Anterior cingulate cortex (tissue), 58 donors: ENCODE measurements at places on chromosomes 1 and 21.
A peak's percentile ranks its signal among the peaks of the same experiment; 100 is the strongest.

DNA sequence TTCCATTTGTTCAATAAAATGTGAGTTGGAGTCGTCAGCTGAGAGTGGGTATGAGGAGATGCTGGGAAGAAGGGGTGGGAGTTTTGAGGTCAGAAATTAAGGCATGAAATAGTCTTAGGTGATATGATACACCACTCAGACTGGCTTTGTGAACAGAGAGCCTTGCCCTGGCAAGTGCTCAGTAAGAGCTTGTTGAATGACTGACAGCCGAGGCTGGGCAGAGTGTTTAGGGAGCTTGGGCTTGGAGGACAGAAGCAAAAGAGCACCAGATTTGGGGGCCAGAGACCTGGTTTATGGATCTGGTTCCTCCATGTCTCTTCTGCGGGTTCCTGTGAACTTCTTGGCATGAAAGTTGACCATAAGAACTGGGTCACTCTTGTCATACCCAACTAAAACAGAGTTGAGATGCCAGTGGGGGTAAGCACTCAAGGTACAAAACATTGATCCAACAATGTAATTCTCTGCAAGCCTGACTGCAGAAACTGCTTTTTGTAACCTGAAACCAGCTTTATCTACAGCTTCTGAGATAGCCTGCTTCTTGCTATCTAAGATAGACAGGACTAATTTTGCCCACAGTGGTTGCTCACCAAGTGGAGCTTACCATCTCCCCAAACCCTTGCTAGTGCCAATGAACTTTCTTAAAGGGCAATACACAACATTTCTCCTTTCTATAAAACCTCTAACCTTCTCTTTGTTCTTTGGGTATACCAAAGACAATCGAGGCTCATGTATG, 126.4 kb downstream of the TENT5C start:
- no peak for DNase-seq

- DNase-seq: no peak
Measured at GRCh38 chr1:23798662-23799142, 1.9 kb downstream of the GALE start.

GRCh38 chr21:29613021-29613420, 314.3 kb downstream of the BACH1 start:
- DNase-seq: no peak

DNA sequence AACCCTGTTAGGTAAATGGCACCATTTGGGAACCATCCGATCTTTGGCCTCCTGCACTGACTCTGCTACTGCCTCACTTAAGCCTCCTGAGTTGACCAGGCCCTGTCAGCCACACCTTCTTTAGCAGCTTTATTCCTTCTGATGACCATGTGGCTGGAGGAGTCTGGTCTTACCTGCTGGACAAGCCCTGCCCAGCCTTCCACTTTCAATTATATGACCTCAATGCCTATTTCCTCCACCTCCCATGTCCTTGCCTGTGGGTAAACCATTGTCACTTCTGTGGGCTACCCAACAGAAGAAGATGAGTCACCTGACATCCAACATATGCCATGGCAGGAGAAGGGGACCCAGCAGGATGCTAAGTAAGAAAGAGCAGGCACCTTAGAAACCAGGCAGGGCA, 393.8 kb downstream of the NTNG1 start:
- no peak for DNase-seq

DNA sequence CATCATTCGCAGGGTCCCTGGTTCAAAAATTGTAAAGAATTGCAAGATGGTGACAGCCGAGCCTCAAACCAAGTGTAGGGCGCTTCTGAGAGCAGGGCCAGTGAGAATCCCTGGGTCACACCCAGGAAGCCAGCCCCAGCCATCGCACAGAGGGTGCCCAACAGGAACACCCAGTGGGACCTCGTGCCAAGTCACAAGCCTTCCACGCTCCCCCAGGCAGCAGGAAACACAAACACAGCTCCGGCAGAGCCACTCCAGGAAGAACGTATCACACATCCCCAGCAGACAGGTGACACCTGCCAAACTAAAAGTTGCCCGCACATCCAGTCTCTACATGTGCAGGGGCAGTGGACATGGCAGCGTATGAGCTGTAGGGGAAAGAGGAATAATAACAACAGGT, 20.2 kb downstream of the DHRS3 start:
- no peak for DNase-seq

DNA sequence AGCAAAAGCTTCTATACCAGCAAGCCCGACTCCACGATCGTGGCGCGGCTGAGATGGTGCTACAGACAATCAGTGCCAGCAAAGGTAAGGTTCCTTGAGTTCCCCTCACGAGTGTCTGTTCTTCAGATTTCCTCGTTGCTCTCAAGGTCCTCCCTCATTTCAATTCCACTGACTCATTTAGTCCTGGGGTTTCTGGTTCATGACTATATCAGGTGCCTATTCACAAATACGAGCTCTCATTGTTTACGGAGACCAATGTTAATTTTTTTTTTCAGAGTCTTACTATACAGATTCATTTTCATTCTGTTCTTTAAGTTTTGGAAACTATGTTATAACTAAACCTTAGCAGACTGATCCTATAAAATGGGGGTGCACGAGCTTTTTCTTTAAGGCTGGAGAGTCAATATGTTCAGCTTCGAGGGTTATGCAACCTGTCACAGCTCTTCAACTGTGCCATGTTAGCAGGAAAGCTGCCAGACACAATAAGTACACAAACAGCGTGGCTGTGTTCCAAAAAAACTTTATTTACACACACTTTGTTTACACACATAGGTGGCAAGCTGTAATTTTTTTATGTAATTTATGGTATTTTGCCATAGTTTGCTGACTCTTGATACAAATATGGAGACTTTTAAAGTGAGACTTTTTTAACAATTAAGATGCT, 134.3 kb downstream of the ZP4 start:
- no peak for DNase-seq

- peak; percentile 65 for DNase-seq
Measured at GRCh38 chr1:27575840-27576331, 28.1 kb downstream of the AHDC1 start.

DNA sequence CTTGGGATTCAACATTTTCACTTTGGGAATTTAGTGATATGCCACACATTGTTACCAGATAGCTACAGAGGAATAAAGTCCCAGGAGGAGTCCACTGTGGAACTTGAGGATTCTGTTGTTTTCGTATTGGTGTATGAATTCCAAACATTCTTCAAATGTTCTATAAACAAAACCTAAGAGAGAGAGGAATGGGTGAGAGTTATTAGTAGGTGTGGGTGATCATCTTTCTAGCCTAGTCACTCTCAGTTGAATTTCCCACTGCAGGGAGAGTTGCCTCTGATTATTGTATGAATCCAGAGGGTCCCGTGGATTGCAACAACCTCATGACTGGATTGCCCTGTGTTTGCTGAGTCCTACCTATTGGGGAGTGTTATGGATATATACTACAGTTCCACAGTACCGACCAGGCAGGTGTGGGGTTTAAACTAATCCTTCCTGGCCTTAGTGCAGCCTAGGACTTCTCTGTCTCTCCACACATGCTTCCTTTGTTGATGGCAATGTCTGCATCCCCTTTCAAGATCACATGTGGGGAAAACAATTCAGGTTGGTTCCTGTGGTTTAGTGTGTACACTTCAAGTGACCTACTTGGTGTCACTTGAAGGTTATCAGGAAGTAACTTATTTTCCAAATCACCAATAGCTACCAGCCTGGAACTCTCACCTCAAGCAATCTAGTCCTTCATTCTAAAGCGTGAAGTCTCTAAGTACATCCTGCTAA, 91.8 kb downstream of the ADCY10 start:
- DNase-seq: no peak

- no peak for DNase-seq
Measured at GRCh38 chr1:158286941-158287346, 2.8 kb upstream of the CD1C start.

- no peak for DNase-seq
Measured at GRCh38 chr1:208100906-208101305, 143.3 kb downstream of the PLXNA2 start.

- no peak for DNase-seq
Measured at GRCh38 chr21:37873655-37874054, 42.6 kb downstream of the KCNJ6 start.

- no peak for DNase-seq
Measured at GRCh38 chr1:78703806-78704205, 54.2 kb downstream of the IFI44 start.

DNA sequence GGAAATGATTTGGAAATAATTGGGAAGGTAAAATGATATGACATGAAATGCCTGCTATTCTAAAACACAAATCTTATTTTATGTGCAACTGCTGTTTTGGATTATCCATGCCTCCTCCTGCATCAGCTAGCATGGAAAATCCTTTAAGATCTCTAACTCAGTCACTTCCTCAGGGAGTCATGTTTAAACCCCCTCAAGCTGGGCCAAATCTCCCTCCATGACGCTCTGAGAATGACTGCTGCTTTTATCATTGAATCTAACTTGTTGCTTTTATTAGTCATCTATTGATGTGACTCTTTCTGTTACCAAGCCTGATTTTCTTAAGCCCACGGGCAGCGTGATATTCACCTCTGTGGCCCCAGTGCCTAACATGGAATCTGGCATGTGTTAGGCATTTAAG, 324.8 kb downstream of the DISC1 start:
- DNase-seq: no peak

DNA sequence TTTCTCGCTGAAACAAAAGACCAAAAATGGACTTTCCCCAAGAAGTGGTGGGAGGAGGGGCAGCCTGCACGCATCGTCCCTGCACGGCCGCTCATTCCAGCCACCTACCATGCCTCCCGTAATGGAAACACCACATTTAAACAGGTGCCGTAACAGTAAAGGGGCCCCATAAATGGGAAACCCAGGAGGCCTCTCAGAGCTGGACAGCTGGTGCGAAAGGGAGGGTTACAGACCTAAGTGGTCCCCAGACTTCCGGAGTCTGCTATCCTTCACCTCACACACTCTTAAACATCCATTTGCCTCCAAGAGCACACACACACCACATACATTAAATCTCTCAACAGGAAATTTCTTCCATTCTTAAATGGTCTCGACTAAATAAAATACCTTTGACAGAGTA, 120.7 kb upstream of the SOD1 start:
- DNase-seq: no peak

GRCh38 chr1:193115629-193116227, 6.1 kb upstream of the CDC73 start:
- no peak for DNase-seq

GRCh38 chr21:16588433-16588860, 858.7 kb downstream of the USP25 start:
- peak; percentile 66 for DNase-seq

DNA sequence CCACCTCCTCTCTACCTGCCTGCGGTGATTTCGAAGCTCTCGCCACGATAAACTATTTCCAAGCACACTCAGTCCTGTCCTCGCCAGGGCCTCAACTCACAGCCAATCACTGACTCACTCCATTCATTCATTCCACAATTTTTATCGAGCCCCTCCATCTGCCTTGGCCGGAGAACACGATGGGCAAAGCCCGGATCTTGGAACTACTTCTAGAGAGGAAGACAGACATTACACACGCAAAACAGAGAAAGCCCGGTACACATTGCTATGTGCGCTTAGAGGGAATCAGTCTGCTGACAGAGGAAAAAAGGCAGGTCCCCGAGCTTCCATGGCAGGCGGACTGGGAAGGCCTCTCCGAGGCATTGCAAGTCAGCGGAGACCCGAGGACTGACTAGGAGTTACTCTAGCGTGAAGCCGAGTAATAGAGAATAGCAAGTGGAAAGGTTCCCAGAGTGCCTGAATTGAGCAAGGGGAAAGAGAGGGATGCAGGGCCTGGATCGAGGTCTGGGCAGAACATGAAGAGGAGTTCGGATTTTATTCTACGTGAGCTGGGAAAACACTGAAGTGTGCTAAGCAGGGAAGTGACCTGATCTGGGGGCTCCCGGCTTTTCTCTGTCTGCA, 54.2 kb upstream of the DNAJC6 start:
- DNase-seq: peak; percentile 50

GRCh38 chr1:229993894-229994293, 73.1 kb upstream of the GALNT2 start:
- no peak for DNase-seq

- DNase-seq: no peak
Measured at GRCh38 chr1:211564084-211564483, 14.9 kb downstream of the SLC30A1 start.

DNA sequence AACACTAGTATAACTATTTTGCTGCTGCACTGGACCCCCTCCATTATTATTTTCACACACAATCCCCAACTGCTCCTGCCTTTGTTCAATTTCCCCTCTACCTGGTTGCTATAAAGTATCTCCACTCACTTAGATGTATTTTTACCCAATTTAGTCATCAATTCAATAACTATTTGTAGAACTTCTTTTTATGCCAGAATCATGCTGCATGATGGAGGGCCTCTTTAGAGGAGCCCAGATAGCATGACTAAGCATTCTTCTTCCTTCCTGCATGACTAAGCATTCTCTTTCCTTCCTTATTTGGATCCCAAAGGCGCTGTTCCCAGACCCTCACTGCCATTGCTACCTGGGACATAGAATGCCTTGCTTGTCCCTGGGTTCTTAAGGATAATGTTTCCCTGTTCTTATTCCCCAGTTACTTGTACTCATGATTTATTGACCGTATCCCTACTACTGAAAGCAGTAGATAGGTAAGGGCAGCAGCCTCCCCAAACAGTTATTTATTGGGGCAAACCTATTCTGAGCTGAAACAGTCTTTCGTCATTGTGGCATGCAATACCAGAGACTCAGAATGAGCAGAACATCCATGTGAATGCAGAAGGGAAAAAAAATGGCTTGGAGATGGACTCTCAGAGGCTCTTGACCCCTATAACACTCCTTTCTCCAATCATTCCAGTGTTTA, 89.3 kb upstream of the AKT3 start:
- DNase-seq: no peak

GRCh38 chr1:24952413-24952841, 22.4 kb upstream of the RUNX3 start:
- DNase-seq: no peak

GRCh38 chr1:169877800-169878491, 15.8 kb downstream of the SCYL3 start:
- no peak for DNase-seq

GRCh38 chr1:38561725-38562124, 297.8 kb downstream of the RRAGC start:
- DNase-seq: no peak

DNA sequence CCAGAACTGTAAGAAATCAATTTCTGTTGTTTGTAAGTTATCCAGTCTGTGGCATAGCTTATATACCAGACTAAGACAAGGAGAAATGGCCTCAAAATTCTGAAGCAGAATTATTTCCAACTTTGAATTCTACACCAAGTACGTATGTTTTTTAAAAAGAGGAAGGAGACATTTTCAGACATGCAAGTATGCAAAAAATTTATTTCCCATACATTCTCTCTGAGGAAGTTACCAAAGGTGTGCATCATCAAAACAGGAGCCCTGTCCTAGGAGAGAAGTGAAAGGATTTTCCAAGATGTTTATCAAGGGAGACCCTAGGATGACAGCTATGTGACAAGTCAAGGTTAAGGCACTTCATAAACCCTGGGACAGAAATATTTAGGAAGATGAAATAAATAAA, 49.3 kb upstream of the RABGAP1L start:
- no peak for DNase-seq

DNA sequence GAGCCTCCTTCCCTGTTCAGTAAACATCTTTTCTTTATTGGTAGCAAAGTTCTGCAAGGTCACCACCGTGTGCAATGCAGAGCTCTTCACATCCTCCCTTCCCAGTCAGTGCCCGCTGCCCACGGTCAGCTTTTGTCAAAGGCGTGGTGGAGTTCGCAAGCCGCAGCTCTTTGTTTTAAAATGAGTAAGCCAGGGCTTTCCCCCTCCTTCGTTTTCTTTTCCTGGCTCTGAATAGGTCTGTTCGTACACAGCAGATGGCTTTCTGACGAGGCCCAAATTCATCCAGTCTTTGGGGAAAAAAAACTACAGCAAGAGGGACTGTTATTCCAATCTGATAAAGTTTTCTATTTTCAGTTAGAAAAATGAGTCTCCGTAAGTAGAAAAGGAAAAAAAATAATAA, 153.2 kb downstream of the LRIG2 start:
- peak; percentile 21 for DNase-seq
